ENCODE measurements at places on chromosomes 7 and 10.

DNA sequence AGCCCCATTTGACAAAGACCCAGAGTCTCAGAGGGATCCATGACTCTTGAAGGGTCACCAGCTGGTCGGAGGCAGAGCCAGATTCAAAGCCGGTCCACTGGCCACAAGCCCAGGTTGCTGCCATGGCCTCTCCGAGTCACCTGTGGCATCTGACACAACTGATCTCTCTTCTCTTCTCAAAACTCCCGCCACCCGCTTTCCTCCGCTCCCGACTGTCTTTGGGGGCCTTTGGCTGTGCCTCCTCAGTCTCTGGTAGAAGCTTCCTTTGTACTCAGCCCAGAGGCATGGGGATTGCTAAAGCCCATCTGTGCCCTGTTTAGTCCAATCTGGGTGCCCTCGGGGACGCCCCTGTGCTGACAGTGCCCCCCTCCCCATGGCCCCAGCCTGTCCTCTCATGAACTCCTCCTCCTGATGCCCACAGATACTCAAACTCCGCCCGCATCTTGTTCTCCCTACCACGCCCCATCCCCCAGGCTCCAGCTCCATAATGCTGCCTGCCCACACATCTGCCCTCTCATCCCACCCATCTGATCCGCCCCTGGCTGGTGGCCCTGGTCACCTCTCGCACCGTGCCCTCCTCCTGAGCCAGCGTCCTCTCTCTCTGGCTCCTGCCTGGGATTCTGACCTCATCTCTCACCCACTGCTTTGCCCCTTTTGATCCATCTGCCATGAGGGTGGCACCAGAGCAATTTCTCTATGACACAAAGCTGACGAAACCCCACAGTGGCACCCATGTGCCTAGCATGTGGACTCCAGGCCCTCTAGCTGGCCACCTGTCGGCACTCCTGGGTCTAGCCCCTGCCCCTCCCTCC lies 150.6 kb downstream of the SLIT1 start:
- DNase-seq: no peak

DNA sequence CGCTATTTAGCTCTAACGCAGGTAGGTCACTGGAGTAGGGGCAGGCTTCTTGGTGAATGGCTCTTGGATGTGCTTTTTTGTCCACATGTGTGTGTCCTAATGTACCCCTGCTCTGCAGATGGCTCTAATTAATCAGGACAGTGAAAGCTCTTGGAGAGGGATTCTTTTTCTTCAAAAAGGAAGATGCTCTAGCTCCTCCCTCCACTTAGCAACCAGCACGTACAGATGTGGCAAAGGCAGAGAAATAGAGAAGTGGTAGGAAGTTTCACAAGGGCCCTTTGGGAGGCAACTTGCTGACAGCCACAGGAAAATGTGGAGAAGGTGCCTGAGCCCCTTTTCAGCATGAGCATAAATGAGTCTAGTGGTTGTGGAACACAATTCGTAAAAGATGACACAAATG lies 221.7 kb downstream of the PLXNA4 start:
- no peak for DNase-seq

DNA sequence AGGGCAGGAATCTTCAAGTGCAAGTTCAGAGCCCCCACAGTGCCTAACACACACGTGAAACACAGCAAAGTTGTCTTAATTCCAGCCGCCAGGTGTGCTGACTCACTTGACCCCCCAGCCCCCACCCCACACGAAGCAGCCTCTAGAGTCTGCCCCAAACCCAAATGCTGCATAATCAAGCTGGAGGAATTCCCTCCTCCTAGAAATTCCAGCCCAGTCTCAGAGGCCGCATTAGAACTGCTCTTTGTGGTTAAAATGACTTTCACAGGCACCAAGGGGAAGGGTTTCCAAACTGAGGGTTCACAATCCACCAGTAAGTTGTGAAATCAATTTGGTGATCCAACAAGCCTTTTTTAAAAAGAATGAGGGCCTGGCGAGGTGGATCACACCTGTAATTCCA lies 67.0 kb upstream of the PLXNA4 start:
- DNase-seq: no peak

- DNase-seq: no peak
Measured at GRCh38 chr7:83486957-83487356, 162.0 kb downstream of the SEMA3E start.

DNA sequence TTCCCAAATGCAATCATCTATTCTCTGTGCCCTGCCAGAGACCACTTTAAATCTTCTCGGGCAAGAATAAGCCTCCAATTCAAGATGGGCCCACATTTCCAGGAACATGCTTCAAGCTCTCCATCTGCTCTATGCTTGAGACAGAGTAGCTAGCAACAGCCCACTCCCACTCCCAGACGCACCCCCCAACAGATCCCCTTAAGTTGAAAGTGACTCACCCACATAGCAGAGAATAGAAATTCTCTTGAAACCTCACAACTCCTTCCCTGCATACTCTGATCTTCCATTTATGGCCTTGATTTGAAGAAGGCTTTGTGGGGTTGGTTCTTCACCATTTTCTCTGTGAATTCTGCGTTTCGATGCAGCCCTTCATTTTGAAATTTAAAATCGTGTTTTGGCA lies 604.0 kb downstream of the INHBA start:
- DNase-seq: no peak

DNA sequence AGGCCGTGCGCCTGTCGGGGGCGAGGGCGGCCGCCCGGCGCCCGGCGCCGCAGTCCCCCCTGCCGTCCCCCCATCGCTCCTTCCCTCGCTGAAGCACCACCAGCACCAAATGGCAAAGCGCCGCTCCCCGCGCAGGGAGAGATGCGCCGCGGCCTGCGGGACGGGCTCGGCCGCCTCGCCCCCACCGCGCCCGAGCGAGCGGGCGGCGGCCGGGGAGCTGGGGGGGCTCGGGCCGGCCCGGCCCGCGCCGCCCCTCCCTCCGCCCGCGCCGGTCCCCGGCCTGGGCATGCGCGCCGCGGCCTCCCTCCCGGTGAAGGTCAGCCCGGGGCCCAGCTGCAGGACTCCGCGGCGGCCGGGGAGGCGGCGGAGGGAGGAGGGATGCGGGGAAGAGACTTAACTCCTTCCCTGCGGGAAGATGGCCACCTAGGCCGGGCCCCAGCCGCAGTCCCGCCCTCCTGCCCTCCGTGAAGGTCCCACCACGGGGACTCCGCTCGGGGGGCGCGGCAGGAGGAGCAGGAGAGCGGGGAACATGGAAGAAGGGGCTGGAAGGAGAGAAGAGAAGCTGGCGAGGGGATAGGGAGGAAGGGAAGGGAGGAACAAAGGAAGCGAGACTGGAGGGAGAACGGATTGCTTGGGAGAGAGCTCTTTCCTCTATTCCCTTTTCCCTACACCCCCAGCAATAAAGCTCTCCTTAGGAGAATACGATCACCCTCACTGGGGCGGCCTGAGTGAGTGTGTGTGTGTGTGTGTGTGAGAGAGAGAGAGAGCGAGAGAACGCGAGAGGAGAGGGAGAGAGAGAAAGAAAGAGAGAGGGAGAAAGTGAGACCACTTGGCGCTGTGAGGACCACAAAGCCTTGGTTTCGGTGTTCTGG lies 3.4 kb upstream of the SMARCD3 start:
- DNase-seq: peak; percentile 49

DNA sequence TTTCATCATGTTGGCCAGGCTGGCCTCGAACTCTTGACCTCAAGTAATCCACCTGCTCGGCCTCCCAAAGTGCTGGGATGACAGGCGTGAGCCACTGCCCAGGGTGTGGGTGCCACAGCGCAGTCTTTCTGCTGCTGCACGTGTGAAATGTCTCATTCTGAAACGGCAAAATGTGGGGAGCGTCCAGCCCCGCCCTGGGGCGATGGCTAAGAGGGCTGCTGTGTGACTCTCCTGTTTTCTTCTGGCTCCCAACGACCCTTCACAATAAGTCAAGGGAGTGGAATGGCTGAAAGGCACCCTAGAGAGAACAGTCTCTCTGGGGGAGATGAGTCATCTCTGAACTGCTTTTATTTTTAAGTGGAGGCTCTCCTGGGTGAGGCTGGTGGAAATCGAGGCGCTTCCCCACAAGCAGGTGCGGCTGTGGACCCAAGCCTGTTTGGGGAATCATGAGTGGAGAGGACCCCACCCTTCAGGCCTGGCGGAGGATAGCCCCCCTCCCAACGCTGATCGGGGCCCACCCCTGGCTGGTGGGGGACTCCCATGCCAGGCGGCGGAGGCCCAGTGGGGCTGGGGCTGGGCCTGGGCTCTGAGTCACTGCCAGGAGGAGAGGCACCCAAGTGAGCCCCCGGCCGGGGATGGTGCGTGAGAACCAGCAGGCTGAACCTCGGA lies 18.0 kb downstream of the ADAP1 start:
- DNase-seq: no peak

GRCh38 chr10:119630300-119630699 lies 20.9 kb upstream of the BAG3 start:
- no peak for DNase-seq

DNA sequence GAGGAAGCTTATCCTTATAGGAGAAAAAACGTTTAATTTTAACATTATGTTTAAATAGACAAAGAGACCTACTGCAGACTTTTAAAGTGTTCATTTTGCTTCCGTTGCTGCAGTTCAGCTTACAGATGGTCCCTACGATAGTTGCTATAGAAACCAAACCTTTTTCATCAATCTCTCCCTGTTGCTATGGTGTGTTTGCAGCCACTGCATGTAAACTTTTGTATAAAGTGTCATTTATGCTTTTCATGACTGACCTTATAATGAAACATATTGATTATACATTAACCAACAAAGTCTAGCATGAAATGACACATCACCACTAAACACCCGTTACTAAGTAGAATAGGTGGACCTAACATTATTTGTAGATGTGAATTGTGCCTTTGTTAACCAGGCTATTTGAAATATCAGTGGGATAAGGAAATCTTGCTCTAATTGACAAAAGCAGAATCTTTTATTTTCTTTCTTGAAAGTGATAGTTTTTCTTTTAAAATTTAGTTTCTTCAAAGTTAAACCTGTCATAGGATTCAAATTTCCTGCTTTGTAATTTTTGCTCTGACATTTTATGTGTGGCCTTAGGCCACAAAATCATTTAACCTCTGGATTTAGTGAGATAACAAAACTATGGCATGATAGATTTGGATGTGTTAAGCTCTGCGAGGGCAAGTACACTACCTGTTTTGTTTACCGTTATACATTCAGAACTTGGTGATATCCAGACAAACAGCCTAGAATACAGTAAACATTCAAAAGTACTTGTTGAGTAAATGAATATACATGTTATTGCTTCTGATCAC lies 64.0 kb downstream of the CACNB2 start:
- DNase-seq: no peak

GRCh38 chr7:74026903-74027682 lies 880 bp upstream of the ELN start:
- peak; percentile 30 for DNase-seq

- no peak for DNase-seq
Measured at GRCh38 chr7:87445897-87446296, 29.6 kb downstream of the ABCB4 start.

- no peak for DNase-seq
Measured at GRCh38 chr10:36263871-36264270, 621.8 kb upstream of the FZD8 start.

GRCh38 chr10:36366843-36367242 lies 724.7 kb upstream of the FZD8 start:
- DNase-seq: no peak

DNA sequence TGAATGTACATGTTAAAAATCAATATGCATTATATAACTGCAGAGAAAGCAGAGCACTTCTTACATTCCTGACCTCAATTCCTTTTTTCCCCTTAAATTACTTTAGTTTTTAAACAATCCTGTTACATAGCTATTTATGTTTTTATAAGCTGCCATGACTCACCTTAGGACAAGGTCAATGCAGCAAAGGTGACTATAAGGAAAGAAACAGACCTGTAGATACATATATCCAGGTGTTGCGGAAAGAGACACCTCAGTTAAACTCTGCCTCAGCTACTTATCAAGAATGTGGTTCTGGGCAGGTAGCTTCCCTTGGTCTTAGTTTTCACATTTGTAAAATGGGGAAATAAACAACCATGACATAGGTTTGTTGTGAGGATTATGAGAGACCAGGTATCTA lies 105.5 kb downstream of the DPY19L1 start:
- DNase-seq: no peak

DNA sequence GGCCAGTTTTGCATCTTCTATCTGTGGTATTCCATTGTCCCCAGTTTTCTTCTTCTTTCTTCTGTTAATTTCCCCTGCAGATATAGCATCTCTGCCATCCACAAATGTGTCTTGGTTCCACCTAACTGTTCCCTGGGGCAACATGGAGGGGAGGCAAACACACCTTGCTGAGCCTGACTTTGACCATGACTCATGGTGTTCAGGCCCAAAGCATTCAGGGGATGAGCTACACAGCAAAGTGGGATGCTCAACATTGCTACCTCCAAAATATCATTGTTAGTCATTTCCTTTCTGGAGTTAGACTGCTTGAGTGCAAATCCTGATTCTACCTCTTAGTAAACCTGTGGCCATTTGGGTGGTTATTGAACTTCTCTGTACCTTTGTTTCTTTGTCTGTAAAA lies 542.7 kb downstream of the LRMDA start:
- DNase-seq: no peak
